ENCODE measurements at places on chromosomes 6 and 20. TPM values are rescaled to one million over a fixed set of nuclear protein-coding genes. Genes with fewer than 3 reads are reported as not detected.

Gene RSPH4A
- total RNA-seq: 0.32 TPM

Gene CST4
- not detected for total RNA-seq

Gene SIM1
- total RNA-seq: not detected

Gene FNDC11
- 0.36 TPM for total RNA-seq

Gene HLA-DRB1
- total RNA-seq: not detected

Gene GPR6
- not detected for total RNA-seq

Gene BANF2
- not detected for total RNA-seq

Gene KIF3B
- 17.0 TPM for total RNA-seq

Gene ZCCHC3
- 18.8 TPM for total RNA-seq

Gene HLA-DQA1
- not detected for total RNA-seq

Gene TCP11
- total RNA-seq: not detected

Gene LRFN2
- total RNA-seq: not detected

Gene APOM
- not detected for total RNA-seq

Gene OR2J3
- not detected for total RNA-seq

Gene BMP5
- not detected for total RNA-seq

Gene POU5F1
- not detected for total RNA-seq

Gene B3GALT4
- total RNA-seq: 2.3 TPM

Gene PNPLA1
- total RNA-seq: 0.49 TPM

Gene SLC29A1
- 40.3 TPM for total RNA-seq

Gene FAM184A
- not detected for total RNA-seq
